ENCODE measurements at places on chromosomes 7 and 10.

GRCh38 chr10:14124941-14125340 lies 205.8 kb downstream of the FRMD4A start:
- no peak for DNase-seq

DNA sequence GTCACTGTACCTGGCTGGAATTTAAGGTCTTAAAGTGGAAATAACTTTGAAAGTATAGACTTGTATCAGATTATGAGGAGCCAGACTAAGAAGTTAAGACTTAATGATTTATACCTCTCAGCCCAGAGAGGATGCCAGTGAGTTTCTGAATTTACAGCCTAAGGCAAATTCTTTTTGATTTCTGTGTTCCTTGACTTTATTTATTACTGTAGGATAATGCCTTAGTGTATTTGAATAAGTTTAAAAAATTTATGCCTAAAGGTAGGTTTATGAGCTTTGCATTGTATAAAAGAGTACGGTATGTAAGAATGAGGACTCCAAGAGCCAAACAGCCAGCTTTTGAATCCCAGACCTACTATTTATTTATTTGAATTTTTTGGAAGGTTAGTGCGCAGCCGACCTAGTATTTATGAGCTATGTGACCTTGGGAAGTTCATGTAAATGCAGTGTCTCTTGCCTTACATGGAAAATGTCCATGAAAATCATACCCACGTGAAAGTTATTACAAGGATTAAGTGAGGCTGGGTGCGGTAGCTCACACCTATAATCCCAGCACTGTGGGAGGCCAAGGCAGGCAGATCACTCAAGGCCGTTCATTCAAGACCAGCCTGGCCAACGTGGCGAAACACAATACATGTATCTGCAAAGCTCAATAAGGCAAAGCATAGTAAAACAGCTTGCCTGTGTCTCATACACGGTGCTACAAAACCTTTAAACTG lies 174.6 kb downstream of the AUTS2 start:
- DNase-seq, result no peak

DNA sequence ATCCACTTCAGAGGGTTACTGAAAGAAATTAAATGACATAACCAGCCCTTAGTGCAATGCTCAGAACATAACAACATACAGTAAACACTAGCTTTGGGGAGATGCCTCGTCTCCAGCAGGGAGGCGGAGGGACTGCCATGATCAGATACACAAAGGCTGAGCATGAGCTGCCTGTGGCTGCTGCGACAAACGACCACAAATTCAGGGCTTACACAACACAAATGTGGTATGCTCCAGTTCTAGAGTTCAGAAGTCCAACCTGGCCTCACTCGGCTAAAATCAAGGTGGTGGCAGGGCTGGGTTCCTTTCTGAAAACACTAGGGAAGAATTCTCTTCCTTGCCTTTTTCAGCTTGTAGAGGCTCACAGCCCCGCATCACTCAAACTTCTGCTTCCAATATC lies 128.2 kb upstream of the ADAM12 start:
- no peak for DNase-seq

DNA sequence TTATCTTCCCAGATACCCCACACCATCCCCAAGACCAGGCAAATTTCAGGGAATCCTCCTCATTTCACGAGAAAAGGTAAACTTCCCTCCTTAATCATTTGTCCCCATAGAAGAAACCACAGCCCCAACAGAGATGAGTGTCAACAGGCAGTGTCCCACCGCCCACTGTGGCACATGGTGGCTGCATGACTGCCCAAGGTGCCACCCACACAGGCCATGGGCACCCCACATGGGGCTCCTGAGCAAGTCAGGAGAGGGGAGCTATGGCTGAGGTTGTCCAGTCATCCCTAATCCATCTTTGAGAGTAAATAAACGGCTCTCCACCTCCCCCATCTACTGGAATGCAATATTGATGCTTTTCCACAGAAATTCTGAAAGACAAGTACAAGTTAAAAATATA lies 44.1 kb downstream of the ANTXRL start:
- no peak for DNase-seq

- no peak for DNase-seq
These were observed 11.2 kb upstream of the WIPF3 start for GRCh38 chr7:29794959-29795629.

DNA sequence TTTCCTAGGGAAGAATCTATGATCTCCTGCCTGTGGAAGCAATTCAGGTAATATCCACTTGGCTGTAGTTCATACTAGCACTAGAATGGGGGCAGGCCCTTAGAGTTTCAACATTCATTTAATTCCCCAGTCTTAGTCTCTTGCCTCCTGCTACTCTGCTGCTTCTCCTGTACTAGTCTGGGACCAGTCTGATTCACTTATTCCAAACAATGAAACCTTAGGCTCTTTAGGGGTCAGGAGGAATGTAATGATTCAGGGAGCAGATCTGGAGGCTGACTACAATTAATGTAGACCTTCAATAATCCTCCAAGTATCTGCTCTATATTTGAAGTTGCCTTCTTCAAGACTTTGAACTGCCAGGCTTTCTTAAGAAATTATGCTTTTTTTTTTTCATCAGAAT lies 101.8 kb downstream of the GNAT3 start:
- no peak for DNase-seq

DNA sequence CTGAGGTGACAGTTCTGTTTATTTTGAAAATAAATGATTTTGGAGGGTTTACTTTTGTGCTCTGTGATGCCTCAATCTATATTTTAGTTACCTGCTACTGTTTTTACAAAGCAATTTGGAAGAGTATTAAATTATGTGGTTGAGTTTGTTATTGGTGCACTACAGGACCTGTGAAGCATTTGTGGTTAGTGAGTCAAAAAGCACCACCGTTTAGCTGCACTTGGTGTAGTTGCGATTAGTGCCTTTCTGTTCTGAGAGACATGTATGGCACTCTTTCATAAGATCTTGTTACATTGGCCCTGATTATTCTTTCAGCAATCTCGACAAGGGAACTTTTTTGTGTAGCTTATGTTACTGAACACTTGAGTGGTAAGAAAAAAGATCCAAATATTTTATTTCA lies 132.2 kb downstream of the BBS9 start:
- no peak for DNase-seq

GRCh38 chr10:126673565-126673964 lies 3.1 kb upstream of the C10orf90 start:
- DNase-seq, result no peak

GRCh38 chr7:80552031-80552694 lies 40.3 kb upstream of the GNAT3 start:
- DNase-seq, result no peak

All from hematopoietic multipotent progenitor cell treated with erythropoietin and hydrocortisone succinate and interleukin-3 and kit ligand, for 4 days (in vitro differentiated cells).